A549 treated with CORT108297 at 1 μM for 4 hours (cell line): ENCODE measurements at places on chromosomes 11 and 22. TPM values are rescaled to one million over a fixed set of nuclear protein-coding genes. Genes with fewer than 3 reads are reported as not detected.

OR51A4 gene
- total RNA-seq, result not detected in 5 replicates

C22orf31 gene
- total RNA-seq, result not detected in 5 replicates

E2F8 gene
- total RNA-seq, result 5.5 to 6.8 TPM (median 6.2 TPM) in 5 replicates

CNIH2 gene
- 1.6 to 2.5 TPM (median 2.4 TPM) in 5 replicates for total RNA-seq

KCNK7 gene
- 0.29 to 1.0 TPM (median 0.76 TPM) in 4 of 5 replicates, not detected in the other for total RNA-seq

ADORA2A gene
- total RNA-seq, result 0.59 to 1.0 TPM (median 0.89 TPM) in 5 replicates

SMTN gene
- total RNA-seq, result 27.3 to 33.2 TPM (median 30.1 TPM) in 5 replicates

OR5B21 gene
- not detected in 5 replicates for total RNA-seq

NUP98 gene
- total RNA-seq, result 55.0 to 72.5 TPM (median 63.5 TPM) in 5 replicates

SLC25A18 gene
- total RNA-seq, result 0.08 TPM in 1 of 5 replicates, not detected in the others

CRYBB3 gene
- 0.22 TPM in 1 of 5 replicates, not detected in the others for total RNA-seq

TSSK2 gene
- not detected in 5 replicates for total RNA-seq
